ENCODE measurements at places on chromosomes 16 and 17.

- no peak for DNase-seq
Measured at GRCh38 chr17:238964-239259, 57.5 kb upstream of the DOC2B start.

DNA sequence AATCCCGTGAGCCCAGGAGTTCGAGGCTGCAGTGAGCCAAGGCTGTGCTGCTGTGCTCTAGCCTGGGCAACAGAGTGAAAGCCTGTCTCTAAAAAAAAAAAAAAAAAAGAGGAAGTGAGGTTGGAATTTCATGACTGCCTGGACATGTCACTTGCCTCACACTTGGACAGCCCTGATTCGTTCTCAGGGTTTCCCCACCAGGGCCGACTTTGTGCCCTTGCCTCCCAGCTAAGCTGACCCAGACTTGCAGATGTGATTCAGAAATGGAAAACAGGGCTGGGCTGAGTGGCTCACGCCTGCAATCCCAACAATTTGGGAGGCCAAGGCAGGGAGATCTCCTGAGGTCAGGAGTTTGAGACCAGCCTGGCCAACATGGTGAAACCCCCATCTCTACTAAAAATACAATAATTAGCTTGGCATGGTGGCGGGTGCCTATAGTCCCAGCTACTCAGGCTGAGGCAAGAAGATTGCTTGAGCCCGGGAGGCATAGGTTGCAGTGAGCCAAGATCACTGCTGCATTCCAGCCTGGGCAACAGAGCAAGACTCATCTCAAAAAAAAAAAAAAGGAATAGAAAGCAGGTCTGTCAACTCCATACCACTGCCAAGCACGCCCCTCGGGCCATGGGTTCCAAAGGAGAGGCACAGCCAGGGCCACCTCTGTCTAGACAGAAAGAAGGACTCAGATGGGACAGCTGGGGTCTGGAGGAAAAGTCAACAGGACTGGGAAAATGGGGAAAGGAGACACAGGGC is 46.9 kb downstream of the SOCS1 start:
- DNase-seq, result no peak

GRCh38 chr16:78987666-78988065 is 612.9 kb downstream of the MAF start:
- no peak for DNase-seq

DNA sequence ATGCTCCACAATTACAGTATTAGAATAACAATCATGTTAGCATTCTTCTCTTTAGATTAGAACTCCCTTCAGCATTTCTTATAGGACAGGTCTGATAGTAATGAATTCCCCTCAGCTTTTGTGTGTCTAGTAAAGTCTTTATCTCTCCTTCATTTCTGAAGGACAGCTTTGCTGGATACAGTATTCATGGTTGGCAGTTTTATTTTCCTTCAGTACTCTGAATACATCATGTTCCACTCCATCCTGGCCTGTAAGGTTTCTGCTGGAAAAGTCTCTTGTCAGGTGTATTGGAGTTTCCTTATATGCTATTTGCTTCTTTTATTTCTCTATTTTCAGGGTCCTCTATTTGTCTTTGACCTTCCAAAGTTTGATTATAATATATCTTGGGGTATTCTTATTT is 4.0 kb upstream of the ABCA10 start:
- DNase-seq, result no peak

DNA sequence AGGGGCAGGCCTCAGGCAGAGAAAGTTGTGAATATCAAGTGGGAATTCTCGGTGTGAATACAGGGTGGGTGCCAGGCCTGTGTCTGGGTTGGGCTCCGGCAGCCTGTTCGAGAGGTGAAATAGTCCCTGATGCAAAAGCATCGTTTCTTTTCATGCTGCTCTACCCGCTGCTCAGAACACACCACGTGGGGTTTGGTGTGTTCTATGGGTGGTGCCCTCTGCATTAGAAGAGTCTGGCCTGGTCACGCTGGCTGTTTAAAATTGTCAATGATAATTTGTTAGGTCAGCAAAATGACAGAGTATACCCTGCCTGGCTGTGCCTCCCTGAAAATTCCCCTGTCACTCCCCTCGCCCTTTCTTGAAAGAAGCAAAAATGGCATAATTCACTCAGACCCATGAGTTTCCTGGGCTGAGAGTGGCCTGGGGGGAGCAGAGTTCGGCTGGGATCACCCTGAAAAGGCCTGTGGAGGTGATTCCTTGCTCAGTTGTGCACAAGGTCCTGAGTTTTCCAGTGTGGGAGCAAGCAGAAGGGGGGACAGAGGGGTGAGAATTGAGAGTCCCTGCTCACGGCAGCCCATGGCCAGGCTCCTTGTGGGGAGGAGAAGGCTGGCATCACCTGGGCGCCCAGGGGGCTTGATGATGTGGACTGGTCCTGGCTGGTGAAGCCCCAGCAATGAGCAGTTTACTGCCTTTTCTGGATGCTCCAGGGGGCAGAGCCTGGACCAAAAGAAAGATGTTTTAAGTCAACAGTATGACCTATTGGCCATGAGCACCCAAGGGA is 3.2 kb downstream of the CACNG5 start:
- no peak for DNase-seq

DNA sequence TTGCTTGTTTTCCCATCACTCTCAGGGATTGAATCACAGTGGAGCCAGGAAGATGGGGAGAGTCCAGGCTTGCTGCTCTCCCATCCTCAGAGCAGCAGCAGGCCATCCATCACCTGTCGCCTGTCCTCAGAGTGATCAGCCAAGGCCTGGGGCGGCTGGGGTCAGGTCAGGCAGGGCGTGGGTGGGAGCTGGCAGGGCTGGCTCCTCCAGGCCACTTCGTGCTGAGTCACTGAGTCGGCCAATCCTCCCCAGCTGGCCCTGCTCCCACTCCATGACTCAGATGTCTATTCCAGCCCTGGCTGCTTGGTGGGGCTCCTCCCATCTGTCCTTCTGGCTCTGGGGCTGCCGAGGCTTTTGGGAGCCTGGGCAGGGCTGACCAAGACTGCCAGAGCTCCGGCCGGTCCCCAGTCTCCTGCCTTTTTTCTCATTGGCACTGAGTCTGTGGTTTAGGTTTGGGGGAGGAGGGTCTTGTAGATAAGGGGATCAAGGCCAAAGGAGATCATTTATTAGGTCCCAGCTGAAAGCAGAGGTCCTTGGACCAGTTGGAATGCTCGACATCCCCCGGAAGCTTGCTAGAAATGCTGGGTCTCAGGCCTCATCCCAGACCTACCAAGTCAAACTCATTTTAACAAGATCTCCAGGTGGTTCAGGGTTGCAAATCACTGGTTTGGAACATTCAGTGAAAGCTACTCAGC is 72.7 kb downstream of the ABCC1 start:
- DNase-seq, result no peak

DNA sequence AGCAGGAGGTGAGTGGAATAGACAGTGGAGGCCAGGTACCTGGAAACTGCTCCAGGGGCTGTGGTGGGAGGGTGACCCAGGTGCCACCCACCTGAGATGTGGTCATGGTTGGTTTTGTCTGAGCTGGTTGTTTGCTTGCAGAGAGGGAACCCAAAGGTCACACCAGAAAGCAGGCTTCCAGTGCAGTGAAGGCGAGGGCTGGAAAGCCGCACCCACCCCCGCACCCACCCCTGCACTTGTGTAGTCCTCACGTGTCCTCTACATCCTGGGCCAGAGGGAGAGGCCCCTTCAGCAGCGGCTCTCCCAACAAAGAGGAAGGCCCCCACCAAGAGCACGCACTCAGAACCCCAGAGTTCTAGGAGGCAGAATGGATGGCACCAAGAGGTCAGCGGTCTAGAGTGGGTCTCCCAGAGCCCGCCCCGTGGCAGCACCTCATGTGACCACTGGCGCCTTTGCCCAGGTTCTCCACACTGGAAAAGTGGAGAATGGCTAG is 92.6 kb upstream of the CBX4 start:
- DNase-seq, result no peak

DNA sequence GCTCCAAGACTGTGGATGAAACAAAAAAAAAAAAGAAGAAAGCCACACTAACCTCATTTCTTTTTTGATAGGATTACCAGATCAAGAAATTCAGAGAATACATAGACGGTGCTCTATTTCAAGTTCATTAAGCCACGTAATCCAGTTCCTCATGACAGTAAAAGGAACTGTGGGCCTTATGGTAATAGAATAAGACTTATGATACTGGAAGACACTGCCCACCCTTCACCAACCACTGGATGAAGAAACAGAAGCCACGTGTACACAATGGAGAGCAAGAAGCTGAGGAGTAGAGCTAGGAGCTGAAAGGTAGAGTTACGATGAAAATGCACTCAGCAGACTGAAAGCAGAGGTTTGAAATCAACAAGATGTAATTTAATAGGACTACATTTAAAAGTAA is 11.2 kb downstream of the NCBP3 start:
- no peak for DNase-seq

DNA sequence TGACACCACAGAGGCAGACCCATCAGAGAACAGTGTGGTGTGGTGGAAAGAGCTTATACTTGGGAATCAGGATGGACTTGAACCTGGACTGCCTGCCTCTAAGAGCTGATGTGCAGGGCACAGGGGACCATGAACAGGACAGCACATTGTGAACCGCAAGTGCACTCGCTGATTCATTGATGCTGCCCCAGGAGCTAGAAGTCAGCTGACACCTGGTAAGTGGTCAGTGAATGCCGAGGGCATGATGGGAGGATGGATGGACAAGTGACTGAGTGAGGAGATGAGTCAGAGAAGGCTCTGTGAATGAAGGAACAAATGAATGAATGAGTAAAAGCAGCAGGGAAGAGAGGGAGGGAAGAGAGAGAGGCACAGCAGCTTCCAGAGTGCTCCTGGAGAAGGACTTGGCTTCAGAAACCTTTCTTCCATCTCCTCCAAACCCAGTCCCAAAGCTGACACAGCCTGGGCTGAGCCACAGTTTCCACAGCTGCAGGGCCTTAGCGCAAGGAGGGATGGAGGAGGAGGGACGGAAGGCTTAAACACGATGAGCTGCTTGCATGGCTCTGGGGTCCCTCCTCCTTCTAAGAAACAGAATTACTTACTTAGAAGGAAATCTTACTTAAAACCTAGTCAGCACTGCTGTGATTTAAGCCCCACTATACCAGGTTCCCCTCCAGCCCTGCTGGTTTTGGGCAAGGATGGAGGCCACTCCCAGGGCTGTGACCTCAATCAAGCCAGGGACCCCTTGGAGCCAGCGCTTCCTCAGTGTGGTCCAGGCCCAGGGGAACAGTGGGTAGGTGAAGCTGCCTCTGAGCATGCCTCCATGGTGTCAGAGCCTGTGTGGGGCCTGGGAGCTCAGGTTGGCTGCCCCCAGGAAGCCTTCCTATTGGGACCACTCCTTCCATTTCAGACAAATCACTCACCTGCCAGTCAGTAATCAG is 184.6 kb downstream of the TMEM132E start:
- DNase-seq, result no peak

- DNase-seq, result no peak
Measured at GRCh38 chr17:50536683-50537646, 4.4 kb downstream of the EPN3 start.

GRCh38 chr17:74478420-74479100 is 12.1 kb downstream of the CD300A start:
- DNase-seq, result no peak

DNA sequence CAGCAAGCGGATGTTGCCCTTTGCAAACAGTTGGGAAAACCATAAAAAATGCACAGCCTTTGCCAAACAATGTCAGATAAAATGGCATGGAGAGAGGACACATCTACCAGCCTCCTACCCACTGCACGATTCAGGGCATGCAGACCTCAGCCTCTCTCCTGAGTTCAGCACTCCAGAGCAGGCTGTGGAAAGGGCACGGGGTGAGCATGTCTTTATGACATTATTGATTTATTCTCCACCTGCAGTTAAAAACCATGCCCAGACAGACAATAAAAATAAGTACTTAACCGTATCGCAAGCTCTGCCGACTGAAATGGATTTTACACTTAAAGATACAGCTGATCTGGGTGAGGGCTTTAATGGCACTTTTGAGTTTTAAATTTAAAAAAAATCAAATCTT is 127.1 kb downstream of the MAF start:
- DNase-seq, result no peak

- no peak for DNase-seq
Measured at GRCh38 chr16:22635357-22635761, 124.7 kb downstream of the NPIPB5 start.

GRCh38 chr16:56977216-56977615 is 12.1 kb upstream of the NLRC5 start:
- no peak for DNase-seq

DNA sequence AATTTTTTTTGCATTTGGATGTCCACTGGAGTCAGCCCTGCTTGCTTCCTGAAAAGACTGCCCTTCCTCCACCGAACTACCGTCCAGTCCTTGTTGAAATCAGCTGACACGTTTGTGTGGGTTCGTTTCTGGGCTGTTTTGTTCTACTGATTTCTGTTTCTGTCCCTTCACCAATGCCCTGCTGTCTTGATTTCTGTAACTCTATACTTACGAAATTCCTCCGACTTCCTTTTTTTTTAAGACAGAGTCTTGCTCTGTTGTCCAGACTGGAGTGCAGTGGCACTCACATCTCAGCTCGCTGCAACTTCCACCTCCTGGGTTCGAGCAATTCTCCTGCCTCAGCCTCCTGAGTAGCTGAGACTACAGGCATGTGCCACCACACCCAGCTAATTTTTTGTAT is 8.4 kb upstream of the GAA start:
- DNase-seq, result no peak

DNA sequence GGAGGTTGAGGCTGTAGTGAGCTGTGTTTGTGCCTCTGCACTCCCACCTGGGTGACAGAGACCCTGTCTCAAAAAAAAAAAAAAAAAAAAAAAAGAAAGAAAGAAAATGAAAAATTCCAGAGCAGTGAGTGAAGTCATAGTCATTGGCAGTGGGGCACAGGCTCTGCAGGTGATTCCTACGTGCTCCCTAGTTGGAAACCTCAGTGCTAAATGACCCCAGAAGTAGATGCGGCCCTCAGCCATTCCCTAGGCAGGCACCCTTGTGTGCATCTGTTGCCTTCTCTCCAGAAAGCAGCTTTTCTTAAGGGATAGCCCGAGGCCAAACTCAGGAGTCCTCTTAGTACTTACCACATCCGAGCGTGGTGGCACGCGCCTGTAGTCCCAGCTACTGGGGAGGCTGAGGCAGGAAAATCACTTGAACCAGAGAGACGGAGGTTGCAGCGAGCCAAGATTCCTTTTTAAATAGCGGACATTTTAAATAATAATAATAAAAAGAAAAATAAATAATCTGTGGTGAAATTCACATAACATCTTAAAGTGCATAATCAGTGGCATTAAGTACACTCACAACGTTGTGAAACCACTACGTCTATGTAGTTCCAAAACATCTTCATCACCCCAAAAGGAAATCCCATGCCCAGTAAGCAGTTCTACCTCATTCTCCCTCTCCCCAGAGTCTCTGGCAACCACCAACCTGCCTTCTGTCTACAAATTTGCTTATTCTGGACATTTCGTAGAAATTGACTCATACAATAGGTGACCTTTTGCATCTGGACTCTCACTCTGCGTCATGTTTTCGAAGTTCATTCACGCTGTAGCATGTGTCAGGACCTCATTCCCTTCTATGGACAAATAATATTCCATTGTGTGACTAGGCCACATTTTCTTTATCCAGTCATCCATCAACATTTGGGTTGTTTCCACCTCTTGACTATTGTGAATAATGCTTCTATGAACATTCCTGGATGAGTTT is 12.5 kb upstream of the SPHK1 start:
- no peak for DNase-seq

- DNase-seq, result no peak
Measured at GRCh38 chr17:56629531-56630075, 36.1 kb downstream of the NOG start.

Measured in activated T-helper 1 cell treated with Interleukin-2 at 50 U/mL for 16 hours (primary cell).